ENCODE measurements at places on chromosomes 1 and 21.
A peak's percentile ranks its signal among the peaks of the same experiment; 100 is the strongest.

DNA sequence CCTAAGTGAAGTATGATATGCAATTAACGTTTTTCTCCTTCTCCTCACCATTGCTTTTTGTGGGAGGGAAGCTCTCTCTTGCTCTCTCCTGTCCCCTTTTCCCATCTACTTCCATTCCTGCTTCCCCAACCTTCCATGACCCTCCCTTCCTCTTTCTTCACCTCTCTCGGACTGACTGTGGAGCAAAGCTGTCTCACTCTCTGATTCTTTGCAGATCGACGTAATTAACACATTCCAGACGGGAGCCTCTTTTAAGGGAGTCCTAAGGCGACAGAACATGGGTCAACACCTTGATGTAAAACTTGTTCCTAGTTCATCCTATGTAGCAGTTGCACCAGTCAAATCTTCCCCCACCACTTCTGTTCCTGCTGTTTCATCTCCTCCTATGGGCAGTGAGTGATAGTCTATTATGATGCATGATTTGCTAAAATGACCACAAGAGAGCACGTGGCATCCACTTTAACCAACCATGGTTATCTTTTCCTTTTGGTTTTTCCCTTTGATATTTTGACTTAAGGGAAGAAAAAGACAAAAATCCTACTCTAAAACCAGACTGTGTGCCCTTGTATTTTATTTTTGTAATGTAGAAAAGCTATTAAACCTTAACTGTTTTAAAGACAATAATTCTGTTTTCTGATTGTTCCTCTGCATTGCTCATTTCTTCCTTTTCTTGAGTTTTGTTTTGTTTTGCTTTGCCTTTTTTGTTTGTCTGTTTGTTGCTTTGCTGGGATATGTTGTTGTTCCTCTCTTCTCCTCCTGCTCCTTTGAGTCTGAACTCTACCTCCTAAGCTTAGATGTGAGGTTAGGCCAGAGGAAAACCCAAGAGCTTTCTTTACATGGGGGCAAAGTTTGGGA is 31.7 kb upstream of the LAX1 start:
- no peak for DNase-seq

DNA sequence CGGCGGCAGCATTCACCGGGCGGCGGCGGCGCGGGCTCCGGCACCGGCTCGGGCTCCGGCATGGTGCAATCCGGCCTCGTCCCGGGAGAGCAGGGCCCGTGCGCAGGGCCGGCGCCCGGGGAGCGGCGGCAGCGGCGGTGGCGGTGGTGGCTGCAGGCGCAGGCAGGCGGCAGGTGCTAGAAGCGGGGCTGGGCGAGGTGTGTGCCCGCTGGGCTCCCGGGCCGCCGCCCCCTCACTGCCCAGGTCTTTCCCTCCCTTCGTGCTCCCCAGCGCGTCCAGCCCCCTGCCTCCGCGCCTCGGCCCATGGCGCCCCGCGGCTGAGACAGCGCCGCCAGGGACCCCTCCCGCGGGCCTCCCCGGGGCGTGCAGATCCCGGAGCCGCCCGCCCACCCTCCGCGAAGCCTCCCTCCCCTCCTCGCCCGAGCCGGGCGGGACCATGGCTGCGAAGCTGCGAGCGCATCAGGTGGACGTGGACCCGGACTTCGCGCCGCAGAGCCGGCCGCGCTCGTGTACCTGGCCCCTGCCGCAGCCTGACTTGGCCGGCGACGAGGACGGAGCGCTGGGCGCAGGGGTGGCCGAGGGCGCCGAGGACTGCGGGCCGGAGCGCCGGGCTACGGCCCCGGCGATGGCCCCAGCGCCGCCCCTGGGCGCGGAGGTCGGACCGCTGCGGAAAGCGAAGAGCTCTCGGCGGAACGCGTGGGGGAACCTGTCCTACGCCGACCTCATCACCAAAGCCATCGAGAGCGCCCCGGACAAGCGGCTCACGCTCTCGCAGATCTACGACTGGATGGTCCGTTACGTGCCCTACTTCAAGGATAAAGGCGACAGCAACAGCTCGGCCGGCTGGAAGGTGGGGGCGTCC is 492 bp downstream of the FOXO6 start:
- peak; percentile 38 for DNase-seq

DNA sequence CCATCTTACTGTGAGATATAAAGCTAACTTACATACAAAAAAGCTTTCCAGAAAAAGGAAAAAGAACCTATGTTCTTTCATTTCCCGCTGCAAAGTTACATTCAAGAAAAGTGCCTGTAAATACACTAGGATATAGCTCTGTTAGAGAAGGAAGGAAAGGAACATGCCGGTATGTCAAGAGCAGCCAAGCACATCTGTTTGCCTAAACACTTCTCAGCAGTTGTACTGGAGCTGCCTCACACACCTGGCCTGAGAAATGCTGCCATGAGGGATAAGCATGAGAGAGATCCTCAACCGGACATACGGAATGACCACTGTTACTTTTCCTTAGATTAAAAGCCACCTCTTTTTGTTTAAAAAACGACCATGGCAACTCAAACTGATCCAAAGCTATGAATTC is 189.7 kb downstream of the RERE start:
- DNase-seq = no peak

- no peak for DNase-seq
Observed at GRCh38 chr1:200191993-200192392, 164.5 kb downstream of the NR5A2 start.

DNA sequence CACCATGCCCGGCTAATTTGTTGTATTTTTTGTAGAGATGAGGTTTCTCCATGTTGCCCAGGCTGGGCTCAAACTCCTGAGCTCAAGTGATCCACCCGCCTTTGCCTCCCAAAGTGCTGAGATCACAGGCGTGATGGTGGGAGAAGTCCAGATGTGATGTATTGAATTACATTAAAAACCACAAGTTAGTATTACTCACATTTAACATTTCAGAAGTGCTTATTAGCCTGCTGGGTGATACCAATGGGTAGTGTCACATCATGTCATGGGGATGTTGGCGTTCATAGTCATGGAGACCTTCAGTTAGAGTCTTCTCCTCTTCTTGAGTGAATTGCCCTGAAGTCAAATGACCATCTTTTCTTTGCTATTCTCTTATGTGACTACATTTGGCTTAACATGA is 63.6 kb upstream of the VAMP3 start:
- DNase-seq = no peak

GRCh38 chr1:200346700-200347099 is 63.1 kb downstream of the ZNF281 start:
- DNase-seq = no peak

DNA sequence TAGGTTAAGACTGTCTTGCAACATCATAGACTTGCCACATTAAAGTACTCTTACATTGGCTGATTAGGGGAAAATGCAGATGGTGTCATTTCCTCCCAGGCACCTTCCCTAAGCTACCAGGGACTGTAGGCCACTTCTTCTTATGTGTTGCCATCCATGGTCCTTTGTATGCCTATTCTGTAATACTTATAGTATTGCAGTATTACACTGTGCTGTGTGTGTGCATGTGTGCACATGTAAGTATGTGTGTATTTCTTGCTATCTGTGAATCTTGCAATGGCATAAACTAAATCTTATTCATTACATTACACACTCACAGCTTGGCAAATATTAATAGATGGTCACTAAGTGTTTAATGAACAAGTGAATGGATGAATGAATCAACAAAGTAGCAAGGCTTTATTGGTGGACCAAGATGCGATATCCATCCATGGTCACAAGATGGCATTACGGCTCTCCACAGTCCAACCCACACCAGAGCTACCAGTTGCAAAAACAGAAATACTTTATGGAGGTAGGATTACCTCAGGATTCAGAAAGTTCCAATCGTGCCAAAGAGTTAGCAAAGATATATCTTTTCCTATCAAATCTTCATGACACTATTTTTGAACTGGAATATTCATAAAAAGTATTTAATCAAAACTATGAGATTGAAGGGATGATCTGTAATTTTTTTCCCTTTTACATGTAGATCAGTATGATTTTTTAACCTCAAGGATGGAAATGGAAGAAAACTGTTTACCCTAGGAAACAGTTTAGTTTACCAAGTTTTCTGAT is 160.2 kb downstream of the DENND1B start:
- no peak for DNase-seq

GRCh38 chr1:34743775-34744174 is 11.1 kb upstream of the GJB5 start:
- no peak for DNase-seq

DNA sequence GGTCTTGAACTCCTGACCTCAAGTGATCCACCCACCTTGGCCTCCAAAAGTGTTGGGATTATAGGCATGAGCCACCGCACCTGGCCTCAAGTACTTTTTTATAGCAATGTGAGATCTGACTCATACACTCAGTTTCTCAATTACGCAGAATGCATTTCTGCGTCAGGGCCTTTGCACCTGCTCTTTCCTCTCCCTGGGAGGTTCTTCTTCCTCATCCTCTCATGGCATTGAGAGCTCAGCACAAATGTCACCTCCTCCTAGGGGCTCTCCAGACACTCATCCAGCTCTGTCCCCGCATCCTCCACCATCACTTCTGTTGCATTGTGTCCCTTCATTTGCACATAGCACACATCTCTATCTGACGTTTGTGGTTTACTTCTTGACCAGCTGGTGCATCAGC is 418.8 kb downstream of the PTPRU start:
- no peak for DNase-seq

DNA sequence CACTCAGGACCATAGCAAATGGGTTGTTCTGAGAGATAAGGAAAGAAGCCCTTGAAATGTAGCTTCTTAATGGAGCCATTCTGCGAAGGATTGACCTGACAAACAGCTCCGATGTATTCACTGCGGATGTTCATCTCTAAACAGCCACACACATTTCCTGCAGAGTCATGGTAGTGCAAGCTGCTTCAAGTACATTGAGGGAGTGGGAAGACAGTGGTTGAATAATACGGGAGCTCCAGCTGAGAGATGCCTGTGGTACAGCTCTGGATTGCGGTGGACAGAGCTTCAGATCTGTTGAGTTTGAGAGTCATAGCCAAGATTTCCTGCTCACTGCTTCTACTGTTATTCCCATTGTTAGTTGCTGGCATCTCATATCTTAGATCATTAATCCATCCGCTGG is 86.6 kb downstream of the ZBTB18 start:
- no peak for DNase-seq

GRCh38 chr1:203304391-203304918 is 864 bp upstream of the BTG2 start:
- DNase-seq = no peak

- no peak for DNase-seq
Observed at GRCh38 chr1:64312431-64312830, 109.0 kb downstream of the UBE2U start.

DNA sequence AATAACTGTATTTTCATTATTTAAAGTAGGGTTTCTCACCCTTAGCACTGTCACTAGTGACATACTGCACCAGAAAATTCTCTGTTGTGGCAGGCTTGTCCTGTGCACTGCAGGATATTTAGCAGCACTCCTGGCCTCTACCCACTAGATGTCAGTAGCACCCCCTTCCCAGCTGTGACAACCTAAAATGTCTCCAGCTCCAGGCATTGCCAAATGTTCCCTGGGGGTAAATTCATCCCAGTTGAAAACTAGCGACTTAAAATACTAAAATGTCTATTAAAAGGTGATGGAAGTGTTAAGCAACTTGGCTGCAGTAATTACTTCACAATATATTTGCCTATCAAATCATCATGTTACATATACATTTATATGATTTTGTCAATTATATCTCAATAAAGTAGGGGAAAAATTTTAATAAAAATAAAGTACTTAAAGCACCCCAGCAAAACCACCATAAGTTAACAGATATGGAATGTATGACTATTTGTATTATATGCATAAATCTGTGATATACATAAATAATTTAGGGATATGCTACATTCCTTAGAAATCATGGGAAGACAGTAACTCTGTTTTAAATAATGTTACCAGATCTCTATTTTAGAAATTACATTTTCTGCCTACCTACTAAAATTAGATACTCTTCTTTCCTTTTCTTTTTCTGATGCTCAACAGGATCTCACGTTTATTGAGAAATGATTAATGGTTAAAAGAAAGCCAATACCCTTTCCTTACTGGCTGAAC is 74.6 kb downstream of the ARID4B start:
- peak; percentile 48 for DNase-seq

DNA sequence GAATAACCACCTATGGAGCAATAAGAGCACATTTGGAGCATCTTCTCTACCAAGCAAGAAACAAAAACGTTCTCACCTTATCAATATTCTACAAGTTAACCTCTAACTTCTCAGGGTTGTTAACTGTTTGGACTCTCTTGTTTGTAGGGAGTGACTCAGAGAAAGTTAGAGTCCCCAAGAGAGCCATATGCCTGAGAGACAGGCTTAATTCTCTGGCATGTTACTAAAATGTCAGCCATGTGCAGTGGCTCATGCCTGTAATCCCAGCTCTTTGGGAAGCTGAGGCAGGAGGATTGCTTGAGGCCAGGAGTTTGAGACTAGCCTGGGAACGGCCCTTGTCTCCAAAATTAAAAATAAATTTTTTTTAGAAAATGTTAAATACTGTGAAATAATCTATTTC is 4.2 kb upstream of the HENMT1 start:
- no peak for DNase-seq

- DNase-seq = no peak
Observed at GRCh38 chr21:33734818-33735217, 92.5 kb downstream of the ITSN1 start.

DNA sequence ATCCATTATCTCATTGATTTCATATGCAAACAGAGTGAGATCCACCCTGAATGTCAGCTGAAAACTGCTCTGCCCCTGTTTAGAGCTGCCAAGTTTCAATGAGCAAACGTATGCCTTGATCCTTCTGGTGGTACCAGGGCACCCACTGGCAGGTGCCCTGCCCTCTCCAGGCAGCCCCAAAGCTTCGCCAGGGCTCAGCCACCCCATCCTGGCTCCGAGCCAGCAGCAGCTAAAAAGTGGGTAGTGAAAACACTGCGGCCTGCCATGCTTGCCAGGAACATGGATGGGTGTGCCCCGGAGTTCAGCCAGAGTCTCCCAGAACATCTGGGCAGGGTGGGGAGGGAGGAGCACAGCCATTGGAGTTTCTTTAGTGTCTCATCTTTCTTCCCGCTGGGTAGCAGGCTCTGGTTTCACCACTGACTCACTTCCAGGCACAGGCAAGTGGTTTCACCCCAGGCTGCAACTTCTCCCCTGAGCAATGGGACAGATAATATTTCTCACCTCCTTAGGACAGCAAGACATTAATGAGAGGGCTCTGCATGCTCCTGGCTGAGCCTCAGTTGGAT is 8.1 kb upstream of the LMX1A start:
- DNase-seq = no peak

DNA sequence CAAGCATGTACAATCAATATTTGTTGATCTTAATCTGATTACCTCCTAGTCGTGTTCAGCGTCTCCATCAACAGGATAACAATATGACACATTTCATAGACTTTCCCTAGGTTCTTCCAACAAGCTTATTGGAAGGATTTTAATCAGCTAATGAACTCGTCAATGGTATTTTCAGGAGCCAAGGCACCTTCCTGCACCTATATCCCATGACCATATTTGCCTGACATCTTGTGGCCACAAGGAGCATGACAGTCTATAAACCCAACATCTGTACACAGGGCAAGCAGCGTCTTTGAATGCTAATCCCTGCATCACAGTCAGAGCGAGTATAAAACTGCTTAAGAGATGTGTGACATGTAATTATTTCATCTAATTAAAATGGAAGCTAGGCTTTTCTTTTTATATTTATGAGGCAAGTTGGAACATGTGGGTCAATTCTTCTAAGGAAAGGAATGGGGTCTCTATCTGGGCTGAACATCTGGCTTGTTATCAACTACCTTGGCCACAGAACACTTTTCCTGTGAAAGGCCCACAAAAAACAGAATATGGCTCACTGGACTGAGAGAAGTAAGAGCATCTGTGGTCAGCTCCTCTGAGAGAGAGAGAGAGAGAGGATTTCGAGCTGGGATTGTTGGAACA is 388.8 kb downstream of the NTNG1 start:
- no peak for DNase-seq

- DNase-seq = no peak
Observed at GRCh38 chr1:160471253-160471652, 51.8 kb downstream of the SLAMF6 start.
